Activated naive CD4-positive, alpha-beta T cell (primary cell): ENCODE measurements at places on chromosomes 7 and 10.

- no peak for DNase-seq
Observed at GRCh38 chr7:100044718-100045117, 4.9 kb upstream of the ZSCAN21 start.

DNA sequence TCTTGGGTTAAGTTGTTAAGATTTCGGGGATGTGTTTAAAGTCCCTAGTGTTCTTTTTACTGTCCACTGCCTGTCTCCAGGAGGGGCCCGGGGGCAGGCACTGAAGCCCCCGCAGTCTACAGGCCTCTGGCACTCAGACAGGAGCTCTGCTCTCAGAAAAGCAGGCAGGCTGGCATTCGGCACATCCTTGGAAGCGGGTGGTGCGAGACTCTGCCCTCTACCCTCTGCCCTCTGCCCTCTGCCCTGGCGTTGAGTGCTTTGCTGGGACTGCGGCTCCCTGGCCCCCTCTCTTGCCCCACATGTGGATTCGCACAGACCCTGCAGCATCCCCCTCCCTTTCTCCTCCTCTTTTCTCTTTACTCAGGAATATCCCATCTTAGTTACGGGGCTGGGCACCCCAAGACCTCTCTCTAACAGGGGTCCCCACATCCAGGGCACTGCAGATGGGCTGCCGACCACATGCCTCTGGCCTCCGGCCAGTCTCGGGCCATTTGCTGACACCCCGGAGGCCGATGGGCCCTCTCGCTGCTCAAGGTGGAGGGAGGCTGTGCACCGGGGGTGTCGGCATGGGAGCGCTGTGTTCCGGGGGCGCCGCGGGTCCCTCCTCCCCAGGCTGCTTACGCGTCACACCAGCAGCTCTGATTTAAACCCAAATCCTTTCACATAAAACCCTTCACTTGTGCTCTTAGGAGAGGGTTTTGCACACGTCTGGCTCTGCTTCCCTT is 479.9 kb downstream of the DNAJB6 start:
- no peak for DNase-seq

DNA sequence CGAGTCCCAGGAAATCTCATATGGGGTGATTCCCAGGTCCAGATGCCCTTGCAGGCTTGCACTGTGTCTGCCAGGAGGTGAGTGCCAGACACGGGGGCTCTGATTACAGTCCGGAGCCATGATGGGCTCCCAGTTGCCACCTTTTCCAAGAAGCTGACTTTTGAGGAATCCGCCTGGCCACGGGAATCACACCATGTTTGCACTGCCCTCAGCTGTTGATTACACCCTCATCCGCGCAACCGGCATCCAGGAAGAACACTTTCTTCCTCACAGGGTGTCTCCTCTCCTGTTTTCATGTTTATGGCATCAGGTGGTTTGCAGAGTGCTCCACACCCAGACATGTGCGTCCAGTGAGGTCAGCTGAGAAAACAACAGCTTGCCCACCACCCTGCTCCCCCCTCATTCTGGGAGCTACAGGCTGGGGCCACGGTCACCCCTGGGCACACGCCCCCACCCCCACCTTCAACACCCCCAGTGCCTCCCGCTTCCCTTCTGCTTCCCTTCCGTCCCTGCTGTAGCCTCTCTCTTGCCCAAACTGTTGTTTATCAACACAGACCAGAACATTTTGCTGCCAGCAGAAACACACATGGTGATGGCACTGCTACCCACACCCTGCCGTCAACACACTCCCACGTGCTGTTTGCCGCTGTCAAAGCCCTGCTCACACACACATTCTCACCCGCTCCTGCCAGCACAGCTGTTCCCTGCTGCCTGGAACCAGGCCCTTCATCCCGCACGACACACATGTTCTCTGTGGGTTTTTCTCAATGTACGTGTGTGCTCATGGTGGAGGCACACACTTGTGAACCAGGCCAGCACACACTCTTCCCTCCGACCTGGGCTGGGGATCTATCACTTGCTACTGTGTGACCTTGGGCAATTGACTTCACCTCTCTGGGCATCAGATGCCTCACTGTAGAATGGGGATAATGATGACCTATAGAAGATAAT is 35.8 kb downstream of the DDIT4 start:
- no peak for DNase-seq

DNA sequence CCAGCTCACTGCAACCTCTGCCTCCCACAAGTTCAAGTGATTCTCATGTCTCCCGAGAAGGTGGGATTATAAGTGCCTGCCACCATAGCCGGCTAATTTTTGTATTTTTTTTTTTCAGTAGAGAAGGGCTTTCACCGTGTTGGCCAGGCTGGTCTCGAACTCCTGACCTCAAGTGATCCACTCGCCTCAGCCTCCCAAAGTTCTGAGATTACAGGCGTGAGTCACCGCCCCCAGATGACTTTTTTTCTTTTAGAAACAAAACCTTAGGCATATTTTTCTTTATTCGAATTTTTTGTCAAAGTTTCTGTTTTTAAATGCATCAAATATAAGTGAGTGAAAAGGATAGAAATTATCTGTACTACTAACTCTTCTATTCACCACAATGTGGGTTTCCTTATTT is 113.1 kb downstream of the LRRC4 start:
- no peak for DNase-seq

GRCh38 chr7:1558841-1559625 is 3.0 kb upstream of the TMEM184A start:
- no peak for DNase-seq

- DNase-seq, result no peak
Observed at GRCh38 chr10:125125951-125126735, 34.2 kb downstream of the CTBP2 start.
